Lower leg skin (tissue), 4 donors: ENCODE measurements at places on chromosomes 13 and 19.

- peak; percentile 44 for DNase-seq
Measured at GRCh38 chr13:80132741-80133601, 208.0 kb downstream of the SPRY2 start.

- DNase-seq = no peak
Measured at GRCh38 chr19:30802424-30803013, 430.3 kb downstream of the ZNF536 start.

GRCh38 chr13:104315606-104316005 lies 1249.4 kb upstream of the SLC10A2 start:
- no peak for DNase-seq

DNA sequence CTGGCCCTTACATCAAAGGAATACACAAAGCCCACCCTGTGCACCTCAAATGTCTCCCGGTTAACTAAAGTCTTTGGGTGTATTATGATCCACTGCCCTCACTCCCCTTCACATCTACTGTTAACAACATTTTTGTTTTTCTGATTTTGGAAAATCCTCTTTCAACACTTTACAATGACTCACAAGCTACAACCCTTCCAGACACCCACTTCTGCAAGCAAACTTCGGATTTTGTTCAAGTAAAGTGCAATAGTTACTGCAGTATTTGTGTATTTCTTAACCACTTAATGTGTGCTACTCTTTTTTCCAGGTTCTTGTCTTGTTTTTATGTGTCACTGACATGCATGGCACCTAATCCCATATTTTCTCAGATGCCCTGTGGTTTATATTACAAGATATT lies 101.1 kb downstream of the EDNRB start:
- no peak for DNase-seq

- DNase-seq = no peak
Measured at GRCh38 chr13:80559944-80560343, 219.0 kb upstream of the SPRY2 start.

DNA sequence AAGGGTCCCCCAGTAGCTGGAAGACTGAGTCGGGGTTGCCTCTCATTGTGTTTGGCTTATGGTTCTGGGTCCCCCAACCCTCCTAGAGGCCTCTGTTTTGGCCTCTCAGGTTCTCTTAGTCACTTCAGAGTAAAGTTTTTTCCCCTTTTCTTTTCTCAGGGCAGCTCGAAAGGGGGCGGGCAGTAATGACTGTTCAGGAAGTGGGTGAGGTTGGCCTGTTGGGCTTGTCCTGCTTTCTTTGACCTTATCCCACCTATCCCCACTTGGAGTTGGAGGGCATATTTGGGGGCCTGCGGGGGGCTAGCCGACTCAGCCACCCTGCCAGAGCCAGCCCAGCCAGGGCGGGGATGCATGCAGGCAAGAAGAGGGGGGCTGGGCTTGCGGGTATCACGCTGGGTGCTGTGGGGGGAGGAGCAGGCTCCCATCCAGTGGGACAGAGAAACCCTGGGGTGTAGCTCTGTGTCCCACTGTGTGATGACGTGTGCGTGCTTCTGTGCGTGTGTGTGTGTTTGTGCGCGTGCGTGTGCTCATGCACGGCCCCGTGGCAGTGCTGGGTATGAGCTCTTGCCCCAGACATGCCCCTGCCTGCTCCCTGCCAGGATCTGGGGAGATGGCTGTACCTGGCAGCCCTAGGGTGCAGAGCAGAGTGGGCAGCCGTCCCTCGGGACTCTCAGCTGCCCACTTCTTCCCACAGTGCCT lies 1.4 kb downstream of the CIC start:
- no peak for DNase-seq

DNA sequence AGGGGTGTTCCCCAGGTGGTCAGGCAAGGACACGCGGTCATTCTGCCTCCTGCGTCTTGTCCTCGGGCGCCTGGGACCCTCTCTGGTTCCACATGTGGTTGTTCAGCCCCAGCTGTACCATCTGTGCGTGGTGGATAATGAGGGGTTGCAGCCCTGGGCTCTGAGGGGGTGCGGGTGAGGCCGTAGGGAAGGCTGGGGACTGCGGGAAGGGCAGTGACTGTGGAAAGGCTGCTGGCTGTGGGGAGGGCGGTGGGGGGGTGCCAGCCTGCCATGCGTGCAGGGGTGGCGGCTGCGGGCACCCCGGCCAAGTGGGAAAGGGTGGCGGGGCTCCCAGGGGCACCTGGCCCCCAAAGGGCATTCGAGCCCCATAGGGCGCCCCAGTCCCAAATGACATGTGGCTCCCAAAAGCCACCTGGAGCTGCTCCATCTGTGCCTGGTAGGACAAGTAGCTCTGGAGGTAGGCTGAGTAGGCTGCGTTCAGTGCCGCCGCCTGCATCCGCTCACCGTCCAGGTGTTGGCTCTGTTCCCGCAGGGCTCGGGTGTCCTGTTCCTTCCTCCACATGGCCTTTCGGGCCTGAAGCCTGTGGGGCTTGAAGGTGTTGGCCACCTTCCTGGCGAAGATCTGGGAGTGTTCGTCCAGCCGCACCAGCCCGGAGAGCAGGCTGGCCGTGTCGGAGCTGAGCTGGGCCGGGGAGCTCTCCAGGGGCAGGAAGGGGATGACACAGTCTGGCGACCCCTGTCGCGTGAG lies 15.1 kb downstream of the TICAM1 start:
- no peak for DNase-seq

DNA sequence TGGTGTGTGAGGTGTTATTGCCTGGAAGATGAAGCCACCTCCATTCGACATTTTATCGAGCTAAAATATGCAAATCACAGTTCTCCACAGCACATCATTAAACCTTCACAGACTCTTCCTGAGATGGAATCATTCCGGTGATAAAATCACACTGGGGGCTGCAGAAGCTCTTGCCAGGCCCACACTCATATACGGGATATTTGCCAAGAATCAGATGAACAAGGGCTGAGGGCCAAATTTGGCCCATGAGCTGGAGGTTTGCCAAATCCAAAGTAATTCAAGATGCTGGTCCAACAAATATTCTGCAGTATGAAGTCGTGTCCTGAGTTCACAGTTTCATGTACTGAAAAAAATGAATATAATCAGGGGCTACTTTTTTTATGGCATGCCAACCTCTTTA lies 16.7 kb upstream of the RXFP2 start:
- no peak for DNase-seq

- no peak for DNase-seq
Measured at GRCh38 chr19:12994701-12995595, at the start of gene NFIX. TSS of gene NFIX (plus strand) at chr19:12995475. CDS start at chr19:12995838, 363 bp downstream.

DNA sequence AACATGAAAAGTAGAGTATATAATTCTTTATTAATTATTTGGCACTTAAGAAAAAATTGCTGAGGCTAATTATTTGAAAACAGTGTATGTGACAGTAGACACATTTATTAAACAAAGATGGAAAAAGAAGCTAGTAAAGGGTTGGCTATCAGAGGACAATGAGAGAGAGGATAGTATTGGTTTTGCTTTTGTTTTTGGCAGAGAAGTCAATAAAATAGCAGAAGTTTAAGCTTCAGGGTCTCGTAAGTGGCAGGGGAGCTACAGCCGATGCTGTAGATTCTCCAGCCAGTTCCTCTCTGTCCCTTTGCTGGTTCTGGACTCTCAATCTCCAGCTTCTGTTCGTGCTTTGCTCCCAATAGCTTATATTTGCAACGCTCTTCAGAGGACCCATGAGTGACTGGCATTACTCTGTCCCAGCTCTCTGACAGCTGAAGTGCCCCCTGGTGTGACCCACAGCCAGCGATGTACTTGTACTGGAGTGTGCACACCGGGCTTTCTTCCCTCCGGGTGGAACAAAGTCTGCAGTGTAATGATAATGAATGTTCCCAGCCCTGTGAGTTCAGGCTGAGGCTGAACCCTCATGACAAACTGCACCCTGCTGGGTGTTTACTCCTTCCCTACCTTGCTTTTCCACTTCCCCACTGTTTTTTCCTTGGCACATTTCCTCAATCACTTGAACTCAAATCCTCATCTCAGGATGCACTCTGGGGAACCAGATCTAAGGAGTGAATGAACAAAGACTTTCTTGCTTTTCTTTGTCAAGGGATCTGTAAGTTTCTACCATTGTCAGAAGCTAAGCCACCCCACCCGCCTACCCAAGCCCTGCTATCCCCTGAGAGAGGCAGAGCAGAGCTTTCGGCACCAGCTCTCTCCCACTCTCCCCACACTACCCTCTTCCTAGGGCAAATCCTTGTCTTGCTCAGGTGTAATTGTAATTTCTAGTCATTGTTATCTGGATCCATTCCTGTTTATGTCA lies 254.8 kb downstream of the LHFPL6 start:
- no peak for DNase-seq

DNA sequence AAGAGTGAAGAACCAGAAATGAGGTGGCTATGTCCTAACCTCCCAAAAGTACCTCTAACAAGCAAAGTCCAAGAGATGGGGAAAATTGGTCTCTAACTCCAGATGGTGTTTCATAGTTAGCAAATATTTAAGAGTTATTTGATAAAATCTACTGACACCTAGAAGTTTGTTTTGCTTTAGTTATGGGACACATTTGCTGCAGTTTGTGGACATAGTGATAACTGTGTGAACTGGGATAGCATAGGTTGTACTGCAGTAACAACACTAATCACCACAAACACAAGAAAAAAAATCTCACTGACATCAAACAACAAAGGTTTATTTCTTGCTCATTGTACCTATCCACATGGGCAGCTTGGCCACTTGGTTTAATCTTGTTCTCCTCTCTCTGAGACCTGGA lies 965.0 kb upstream of the SPRY2 start:
- DNase-seq = no peak

GRCh38 chr13:102897371-102898138 lies 51.7 kb downstream of the ERCC5 start:
- no peak for DNase-seq

DNA sequence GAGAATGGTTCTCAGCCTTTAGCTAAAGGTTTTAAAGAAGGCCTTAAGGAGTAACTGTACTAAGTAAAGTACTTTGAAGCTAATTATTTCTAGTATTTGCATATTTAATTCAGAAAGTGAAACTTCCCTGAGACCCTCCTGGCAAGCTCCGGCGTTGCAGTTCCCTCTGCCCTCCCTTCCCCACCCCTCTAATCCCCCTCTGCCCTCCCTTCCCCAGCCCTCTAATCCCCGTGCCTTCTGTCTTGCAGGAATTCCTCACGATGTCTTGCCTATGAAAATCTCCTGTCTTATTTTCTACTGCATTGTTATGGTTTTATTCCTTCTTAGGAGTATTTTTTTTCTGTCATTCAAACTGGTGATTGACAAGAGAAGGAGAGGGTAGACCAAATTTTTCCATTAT lies 236.9 kb downstream of the COL4A1 start:
- DNase-seq = no peak

- no peak for DNase-seq
Measured at GRCh38 chr19:45924891-45925447, 10.4 kb upstream of the NANOS2 start.

GRCh38 chr19:58498316-58499020 lies 13.3 kb downstream of the SLC27A5 start:
- no peak for DNase-seq

DNA sequence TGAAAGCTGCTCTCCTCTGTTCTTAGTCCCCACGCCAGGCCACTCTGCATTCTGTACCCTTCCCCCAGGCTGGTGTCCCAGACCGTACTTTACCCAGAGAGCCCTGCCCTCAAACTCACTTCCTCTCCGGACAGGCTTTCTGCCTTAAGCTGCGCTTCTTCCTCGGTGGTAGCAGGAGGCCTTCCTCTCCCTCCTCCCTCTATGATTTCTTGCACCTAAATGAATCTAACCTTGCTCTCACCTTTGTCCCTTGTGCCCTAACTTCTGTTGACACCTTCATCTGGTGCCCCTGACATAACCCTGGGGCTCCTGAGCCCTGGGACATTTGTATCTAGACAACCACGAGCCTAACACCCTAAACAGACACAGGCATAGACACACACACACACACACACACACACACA lies 29.6 kb upstream of the CEACAM21 start:
- DNase-seq = no peak

DNA sequence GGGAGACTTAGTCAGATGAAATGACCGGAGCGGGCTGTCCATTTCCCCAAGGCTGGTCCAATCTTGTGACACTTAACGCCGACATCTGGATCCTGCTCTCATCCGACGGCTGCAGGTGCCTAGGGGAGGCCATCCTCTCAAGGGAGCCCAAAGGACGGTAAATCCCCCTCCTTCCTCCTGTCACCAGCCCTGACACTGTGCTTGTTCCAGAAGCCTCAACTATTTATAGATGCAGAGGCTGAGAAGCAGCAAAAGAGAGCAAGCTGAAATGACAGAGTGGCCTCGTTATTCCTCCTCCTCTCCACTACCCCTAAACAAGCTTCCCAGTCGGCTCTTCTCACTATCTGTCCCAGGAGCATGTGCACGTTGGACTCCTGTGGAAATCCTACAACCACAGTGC lies 533.7 kb downstream of the LIG4 start:
- no peak for DNase-seq
